ENCODE measurements at places on chromosomes 16 and 17. TPM values are rescaled to one million over a fixed set of nuclear protein-coding genes. Genes with fewer than 3 reads are reported as not detected.

GRCh38 chr17:29116804-29117753, 63.1 kb downstream of the MYO18A start:
- no peak for DNase-seq

Gene MYH13
- polyA plus RNA-seq = not detected

Gene CCL4
- polyA plus RNA-seq = not detected

Gene SUPT4H1
- polyA plus RNA-seq = 145 TPM

GRCh38 chr16:3223913-3224515, 10.9 kb downstream of the ZNF200 start:
- DNase-seq = no peak

Gene RAB26
- polyA plus RNA-seq = 0.67 TPM

GRCh38 chr17:18040261-18040858, 1.2 kb downstream of the GID4 start:
- no peak for DNase-seq

DNA sequence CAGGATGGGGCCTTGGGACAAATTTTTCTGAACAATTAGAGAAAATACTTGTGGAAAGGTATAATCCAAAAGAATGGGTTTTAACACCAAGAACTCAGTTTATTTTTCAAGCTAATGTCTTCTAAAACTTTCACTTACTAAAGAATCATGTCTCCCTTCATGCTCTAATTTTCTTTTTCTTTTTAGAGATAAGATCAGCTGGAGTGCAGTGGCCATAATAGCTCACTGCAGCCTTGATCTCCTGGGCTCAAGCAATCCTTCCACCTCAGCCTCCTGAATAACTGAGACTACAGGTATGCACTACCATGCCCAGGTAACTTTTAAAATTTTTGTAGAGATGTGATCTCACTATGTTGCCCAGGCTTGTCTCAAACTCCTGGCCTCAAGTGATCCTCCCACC, 5.5 kb downstream of the OR4D1 start:
- DNase-seq = no peak

Gene PYY
- polyA plus RNA-seq = not detected

Gene SLC25A39
- polyA plus RNA-seq = 51.9 TPM

DNA sequence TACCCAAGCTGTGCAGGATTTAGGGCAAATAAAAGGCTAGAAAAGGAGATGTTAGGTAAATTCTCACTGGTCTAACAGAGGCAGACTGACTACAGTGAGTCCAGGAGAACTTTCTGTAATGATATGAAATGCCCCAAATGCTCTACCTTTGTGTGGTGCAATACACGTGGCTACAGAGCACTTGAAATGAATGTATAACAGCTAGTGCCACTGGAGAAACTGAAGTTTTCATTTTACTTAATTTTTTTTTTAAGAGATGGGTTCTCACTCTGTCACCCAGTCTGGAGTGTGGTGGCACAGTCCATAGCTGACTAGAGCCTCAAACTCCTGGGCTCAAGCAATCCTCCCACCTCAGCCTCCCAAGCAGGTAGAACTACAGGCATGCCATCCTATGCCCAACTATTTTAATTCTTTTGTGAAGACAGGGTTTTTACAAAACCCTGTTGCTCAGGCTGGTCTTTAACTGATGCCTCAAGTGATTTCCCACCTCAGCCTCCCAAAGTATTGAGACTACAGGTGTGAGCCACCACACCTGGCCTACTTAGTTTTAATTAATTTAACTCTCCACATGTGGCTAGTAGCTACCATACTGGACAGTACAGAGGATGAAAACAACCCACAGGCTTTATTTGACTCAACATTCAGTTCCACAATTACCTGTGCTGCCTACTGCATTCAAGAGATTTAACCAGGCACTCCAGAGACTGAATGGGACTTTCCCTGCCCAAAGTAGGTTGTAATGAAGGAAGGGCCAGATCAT, 84.8 kb upstream of the PLEKHM1 start:
- DNase-seq = no peak

Gene ATXN7L3
- 47.0 TPM for polyA plus RNA-seq

GRCh38 chr16:7334801-7335560, 2.3 kb downstream of the RBFOX1 start:
- DNase-seq = no peak

DNA sequence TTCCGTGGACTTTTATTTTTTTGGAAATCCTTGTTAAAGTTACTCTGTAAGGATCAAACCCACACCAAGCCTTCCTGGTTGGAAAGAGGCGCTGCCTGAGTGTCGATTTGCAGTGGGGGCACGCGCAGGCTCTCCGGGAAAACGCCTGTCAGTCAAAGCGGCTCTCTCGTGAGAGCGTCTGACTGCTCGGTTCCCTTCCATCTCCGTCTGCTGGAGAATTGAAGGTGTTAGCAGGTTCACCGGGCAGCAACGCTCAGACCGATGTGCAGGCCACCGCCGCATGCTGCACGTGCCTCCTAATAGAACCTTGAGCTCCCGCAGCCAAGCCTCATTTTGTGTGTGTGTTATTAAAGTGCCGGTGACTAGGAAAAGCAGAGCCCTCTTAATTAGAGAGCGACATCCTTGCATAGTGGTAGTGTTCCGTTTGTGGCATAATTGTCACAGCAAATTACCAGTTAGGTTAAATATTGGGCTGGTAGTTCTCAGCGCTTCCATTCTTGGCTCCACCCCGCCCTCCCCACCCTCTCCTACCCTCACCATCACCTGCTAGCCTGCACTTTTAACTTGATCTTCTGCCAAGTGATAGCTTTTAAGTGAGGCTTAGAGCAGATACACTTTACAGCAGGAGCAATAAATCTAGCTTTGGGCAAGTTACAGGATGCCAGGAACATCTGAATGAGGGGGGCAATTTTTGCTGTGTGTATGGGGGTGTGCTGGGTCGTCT, 75.5 kb downstream of the RPA1 start:
- no peak for DNase-seq

GRCh38 chr17:66508896-66509844, 206.8 kb downstream of the PRKCA start:
- DNase-seq = no peak

Gene RND2
- polyA plus RNA-seq = 0.89 TPM

Gene FAM171A2
- 2.3 TPM for polyA plus RNA-seq

Gene CPHXL2
- not detected for polyA plus RNA-seq

DNA sequence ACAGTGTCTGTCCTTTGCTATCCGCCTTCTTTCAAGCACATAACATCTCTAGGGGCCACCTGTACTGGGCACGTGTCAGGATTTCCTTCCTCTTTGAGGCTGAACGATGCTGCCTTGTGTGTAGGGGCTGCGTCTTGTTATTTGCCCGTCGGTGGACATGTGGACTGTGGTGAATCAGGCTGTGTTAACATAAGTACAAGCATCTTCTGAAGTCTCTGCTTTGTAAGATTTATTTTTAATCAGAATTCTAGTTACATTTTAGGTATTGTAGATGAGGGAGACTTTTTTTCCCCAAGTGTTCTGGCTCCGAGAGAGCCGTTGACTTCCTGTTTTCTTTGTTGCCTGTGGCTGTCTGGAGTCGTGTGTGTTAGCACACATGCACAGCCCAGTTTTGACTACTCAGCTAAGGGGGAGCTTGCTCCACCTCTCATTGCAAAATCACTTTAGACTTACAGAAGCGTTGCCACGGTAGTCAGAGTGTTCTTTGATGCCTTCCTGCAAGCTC, 26.1 kb downstream of the SPG7 start:
- DNase-seq = no peak

- no peak for DNase-seq
Measured at GRCh38 chr16:72664056-72664508, 383.8 kb downstream of the ZFHX3 start.

Gene MT2A
- 167 TPM for polyA plus RNA-seq

DNA sequence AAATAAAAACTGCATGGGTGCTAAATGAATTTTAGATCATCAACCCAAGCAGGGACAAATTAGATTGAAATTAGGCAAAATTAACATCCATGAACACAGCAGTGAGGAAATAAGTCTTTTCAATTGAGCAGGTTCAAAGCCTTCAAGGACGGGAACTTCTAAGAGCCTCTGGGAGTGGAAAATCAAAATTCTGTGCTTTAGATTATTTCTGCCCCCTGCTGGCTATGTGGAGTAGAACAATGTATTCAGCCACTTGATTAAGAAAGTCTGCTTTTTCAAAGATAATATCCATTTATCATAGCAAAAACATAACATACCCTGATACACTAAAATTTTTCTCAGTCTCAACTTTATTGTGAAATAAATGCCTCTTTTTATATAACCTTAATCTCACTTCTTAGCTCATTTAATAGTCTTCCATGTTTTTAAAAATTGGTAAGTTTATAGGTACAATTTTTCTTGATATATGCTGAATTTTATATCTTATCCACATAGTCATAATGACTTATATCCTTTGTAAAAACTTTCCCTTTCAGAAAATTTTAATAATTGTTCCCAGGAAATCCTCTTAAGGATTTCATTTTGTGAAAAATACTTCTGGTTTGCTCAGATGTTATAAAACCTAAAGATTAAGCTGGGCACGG, 28.1 kb upstream of the NOL11 start:
- peak; percentile 13 for DNase-seq

Gene METTL26
- polyA plus RNA-seq = 105 TPM

DNA sequence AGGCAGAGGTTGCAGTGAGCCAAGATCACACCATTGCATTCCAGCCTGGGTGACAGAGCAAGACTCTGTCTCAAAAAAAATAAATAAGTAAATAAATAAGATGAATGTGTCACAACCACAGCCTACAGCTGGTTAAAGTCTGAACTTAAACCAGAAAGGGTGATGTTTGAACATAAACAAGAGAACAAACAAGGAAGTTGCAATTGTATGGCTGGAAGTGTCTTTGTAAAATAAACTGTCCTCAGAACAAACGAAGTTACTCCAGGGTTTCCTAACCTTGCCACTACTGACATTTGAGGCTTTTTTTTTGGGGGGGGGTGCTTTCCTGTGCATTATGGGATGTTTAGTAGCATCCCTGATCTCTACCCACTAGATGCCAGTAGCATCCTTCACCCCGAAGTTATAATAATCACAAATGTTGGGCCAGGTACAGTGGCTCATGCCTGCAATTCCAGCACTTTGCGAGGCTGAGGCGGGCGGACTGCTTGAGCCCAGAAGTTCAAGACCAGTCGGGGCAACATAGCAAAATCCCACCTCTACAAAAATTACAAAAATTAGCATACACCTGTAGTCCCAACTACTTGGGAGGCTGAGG, 119.2 kb downstream of the XYLT1 start:
- DNase-seq = no peak

Data from BJ (cell line).